ENCODE measurements at places on chromosomes 3 and 15. TPM values are rescaled to one million over a fixed set of nuclear protein-coding genes. Genes with fewer than 3 reads are reported as not detected.

DNA sequence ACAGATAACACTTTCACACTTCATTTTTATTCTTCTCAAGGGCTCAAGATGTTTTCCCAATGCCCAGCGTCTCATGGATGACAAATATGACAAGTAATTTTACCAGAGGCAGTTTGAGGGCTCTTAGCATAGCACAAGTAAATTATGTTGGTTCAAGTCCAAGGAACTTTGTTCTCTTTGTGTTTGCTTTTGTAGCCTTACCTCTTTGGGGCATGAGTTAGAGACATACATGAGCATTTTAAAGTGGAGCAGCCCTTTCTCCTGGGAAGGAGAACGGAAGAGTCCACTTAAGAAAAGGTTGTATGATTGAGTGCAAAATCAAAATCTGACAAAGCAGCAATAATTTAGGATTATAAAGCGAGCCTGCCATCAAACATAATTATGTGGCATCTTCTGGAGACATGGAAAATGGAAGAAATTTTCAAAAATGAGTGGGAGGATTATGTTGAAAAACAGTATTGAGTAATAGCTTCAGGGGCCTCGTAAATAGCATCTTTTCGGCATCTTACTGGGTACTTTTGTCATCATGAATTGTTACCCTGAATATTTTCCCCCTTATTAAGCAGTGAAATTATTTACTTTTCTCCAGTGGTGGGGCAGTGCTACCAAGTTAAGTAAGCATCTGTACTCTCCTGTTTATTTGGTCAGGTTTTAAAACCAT lies 65.9 kb downstream of the PGPEP1L start:
- H3K27ac ChIP-seq: no peak overlapping the region
- H3K36me3 ChIP-seq: peaks cover 33% of the 10 kb centered on the region
- H3K4me1 ChIP-seq: peaks cover 7% of the 10 kb centered on the region

The IL12A gene
- 4.7 TPM for total RNA-seq

The GOLGA8S gene
- total RNA-seq: under 0.01 TPM

- no peaks in the 10 kb centered on the region for H3K36me3 ChIP-seq
- H3K27ac ChIP-seq: no peak overlapping the region
- no peak overlapping the region for H3K4me3 ChIP-seq
- no peaks in the 10 kb centered on the region for H3K27me3 ChIP-seq
- DNase-seq: no peak
These were observed 53.9 kb downstream of the CRTC3 start for GRCh38 chr15:90583471-90584252.

DNA sequence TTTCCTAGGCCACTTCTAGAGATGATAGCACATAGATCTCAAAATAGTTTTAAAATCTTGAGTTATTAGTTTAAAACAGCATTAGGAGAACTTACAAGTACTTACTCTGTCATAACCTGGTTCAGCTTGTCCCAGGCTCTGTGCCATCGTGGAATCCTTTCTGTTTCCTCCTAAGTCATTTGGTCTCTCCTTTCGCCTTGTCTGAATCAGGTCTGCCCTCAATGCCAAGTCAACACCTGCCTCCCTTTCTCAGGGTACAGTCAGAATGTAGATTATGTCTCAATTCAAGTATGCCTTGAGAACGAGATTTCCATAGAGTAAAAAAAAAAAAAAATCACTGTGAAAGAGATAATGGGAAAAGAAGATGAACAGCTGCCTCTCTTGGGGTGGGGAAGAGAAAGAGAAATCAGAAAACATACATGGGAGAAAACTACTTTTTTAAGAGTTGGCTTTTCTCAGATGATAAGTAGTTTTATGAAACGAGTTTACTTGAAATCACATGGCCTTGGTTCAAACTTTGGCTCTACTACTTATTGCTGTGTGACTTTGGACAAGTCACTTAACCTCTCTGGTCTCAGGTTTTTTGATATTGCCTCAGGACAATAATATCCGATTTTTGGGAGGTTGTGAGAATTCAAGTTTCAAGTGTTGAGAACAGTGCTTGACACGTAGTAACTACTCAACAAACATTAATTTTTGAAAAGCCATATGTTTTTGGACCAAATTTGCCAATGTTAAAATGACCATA lies 219.8 kb downstream of the SQOR start:
- DNase-seq: no peak
- H3K27ac ChIP-seq: no peak overlapping the region
- no peak overlapping the region for H3K4me3 ChIP-seq
- H3K36me3 ChIP-seq: no peaks in the 10 kb centered on the region
- H3K27me3 ChIP-seq: no peaks in the 10 kb centered on the region
- H3K4me1 ChIP-seq: no peaks in the 10 kb centered on the region

DNA sequence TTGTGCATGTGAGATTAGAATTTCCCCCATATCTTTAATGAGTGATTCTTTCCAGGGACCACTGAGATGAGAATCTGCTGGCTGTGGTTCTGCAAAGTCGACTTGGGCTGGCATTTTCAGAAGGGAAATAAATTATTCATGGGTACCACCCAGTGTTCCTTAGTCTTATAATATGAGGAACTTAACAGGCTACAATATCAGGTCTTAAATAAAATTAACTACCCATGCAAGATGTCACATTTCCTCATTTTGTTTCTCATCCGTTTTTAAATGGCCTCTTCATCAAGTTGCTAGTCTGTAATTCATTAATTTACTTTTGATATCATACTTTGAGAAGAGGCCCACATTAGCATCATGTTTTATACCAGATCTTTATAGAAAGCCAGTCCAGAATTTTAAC lies 58.3 kb upstream of the SKOR1 start:
- H3K4me1 ChIP-seq: no peaks in the 10 kb centered on the region
- no peaks in the 10 kb centered on the region for H3K36me3 ChIP-seq
- no peak overlapping the region for H3K4me3 ChIP-seq
- H3K27me3 ChIP-seq: no peaks in the 10 kb centered on the region
- H3K27ac ChIP-seq: no peak overlapping the region

The TF gene
- total RNA-seq: 0.88 TPM

GRCh38 chr15:73249499-73249898 lies 119.3 kb downstream of the HCN4 start:
- H3K27me3 ChIP-seq: no peaks in the 10 kb centered on the region
- no peaks in the 10 kb centered on the region for H3K4me1 ChIP-seq
- no peaks in the 10 kb centered on the region for H3K36me3 ChIP-seq
- H3K27ac ChIP-seq: no peak overlapping the region
- no peak overlapping the region for H3K4me3 ChIP-seq
- DNase-seq: no peak

GRCh38 chr3:45777746-45778386 lies 18.5 kb downstream of the SLC6A20 start:
- no peaks in the 10 kb centered on the region for H3K36me3 ChIP-seq
- DNase-seq: no peak
- no peak overlapping the region for H3K4me3 ChIP-seq
- H3K4me1 ChIP-seq: no peaks in the 10 kb centered on the region

- DNase-seq: peak; percentile 91
- peaks cover 36% of the 10 kb centered on the region for H3K4me1 ChIP-seq
- H3K36me3 ChIP-seq: no peaks in the 10 kb centered on the region
- no peak overlapping the region for H3K4me3 ChIP-seq
These were observed 722 bp downstream of the STRA6 start for GRCh38 chr15:74201710-74202420.

GRCh38 chr3:184178521-184179138 lies 4.0 kb downstream of the AP2M1 start:
- H3K27me3 ChIP-seq: no peaks in the 10 kb centered on the region
- peaks cover 45% of the 10 kb centered on the region for H3K4me1 ChIP-seq
- H3K4me3 ChIP-seq: no peak overlapping the region

DNA sequence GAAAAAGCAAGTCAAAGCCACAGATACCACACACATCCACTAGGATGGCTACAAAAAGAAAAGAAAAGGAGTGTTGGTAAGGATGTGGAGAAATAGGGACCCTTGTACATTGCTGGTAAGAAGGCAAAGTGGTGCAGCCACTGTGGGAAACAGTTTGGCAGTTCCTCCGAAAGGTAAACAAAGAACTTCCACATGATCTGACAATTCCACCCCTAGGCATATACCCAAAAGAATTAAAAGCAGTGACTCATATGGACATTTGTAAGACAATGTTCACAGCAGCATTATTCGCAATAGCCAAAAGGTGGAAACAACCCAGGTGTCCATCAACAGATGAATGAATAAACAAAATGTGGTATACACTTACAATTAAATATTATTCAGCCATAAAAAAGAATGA lies 22.2 kb upstream of the GMPPB start:
- peaks cover 18% of the 10 kb centered on the region for H3K36me3 ChIP-seq
- H3K4me1 ChIP-seq: peaks cover 25% of the 10 kb centered on the region
- H3K27me3 ChIP-seq: no peaks in the 10 kb centered on the region
- DNase-seq: no peak

DNA sequence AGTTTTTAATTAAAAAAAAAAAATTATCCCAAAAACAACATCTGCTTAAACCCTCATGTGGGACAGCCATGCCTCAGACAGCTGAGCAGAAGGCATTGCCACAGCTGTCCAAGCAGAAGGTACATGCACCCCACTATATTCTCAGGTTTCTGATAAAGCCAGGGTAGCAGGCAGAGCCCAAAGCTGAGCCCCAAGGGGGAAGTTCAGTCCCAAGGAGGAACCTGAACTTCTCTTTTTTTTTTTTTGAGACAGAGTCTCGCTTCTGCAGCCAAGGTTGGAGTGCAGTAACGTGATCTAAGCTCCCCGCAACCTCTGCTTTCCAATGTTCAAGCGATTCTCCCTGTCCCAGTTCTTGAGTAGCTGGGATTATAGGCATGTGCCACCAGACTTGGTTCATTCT lies 33.2 kb downstream of the MKRN2 start:
- H3K27me3 ChIP-seq: no peaks in the 10 kb centered on the region
- no peak overlapping the region for H3K27ac ChIP-seq
- H3K36me3 ChIP-seq: peaks cover 75% of the 10 kb centered on the region
- H3K4me1 ChIP-seq: peaks cover 7% of the 10 kb centered on the region

The HDC gene
- not detected for total RNA-seq

GRCh38 chr3:10312861-10313260 lies 8.1 kb downstream of the SEC13 start:
- no peak overlapping the region for H3K27ac ChIP-seq
- no peaks in the 10 kb centered on the region for H3K27me3 ChIP-seq
- H3K4me3 ChIP-seq: no peak overlapping the region

The RASGRP1 gene
- 0.36 TPM for total RNA-seq

- no peaks in the 10 kb centered on the region for H3K36me3 ChIP-seq
- H3K4me1 ChIP-seq: no peaks in the 10 kb centered on the region
- DNase-seq: no peak
- H3K27ac ChIP-seq: no peak overlapping the region
These were observed 218.2 kb upstream of the NAALADL2 start for GRCh38 chr3:174640932-174641331.

DNA sequence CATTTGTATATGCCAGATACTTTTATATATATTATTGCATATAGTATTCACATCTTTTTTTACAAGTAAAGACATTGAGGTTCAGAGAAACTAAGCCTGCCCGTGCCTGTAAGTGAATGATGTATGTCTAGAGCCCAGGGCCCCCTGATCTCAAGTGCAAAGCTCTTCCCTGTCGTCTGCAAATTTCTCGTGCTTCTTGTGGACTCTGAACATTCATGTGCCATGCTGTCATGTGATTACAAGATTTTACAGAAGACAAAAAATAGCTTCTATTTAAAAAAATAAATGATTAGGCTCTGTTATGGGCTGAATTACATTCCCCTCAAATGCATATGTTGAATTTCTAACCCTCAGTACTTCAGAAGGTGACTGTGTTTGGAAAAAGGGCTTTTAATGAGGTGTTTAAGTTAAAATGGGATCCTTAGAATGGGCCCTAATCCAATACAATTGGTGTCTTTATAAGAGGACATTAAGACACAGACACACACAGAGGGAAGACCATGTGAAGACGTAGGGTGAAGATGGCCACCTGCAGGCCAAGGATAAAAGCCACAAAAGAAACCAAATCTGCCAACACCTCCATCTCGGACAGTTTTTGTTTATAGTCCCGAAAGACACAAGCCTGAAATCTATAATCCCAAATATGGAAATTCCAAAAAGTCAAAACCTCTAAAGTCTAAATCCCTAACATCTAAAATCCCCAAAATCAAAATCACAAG lies 3.9 kb upstream of the MASP1 start:
- H3K27me3 ChIP-seq: no peaks in the 10 kb centered on the region
- H3K36me3 ChIP-seq: no peaks in the 10 kb centered on the region
- peaks cover 12% of the 10 kb centered on the region for H3K4me1 ChIP-seq
- DNase-seq: no peak

DNA sequence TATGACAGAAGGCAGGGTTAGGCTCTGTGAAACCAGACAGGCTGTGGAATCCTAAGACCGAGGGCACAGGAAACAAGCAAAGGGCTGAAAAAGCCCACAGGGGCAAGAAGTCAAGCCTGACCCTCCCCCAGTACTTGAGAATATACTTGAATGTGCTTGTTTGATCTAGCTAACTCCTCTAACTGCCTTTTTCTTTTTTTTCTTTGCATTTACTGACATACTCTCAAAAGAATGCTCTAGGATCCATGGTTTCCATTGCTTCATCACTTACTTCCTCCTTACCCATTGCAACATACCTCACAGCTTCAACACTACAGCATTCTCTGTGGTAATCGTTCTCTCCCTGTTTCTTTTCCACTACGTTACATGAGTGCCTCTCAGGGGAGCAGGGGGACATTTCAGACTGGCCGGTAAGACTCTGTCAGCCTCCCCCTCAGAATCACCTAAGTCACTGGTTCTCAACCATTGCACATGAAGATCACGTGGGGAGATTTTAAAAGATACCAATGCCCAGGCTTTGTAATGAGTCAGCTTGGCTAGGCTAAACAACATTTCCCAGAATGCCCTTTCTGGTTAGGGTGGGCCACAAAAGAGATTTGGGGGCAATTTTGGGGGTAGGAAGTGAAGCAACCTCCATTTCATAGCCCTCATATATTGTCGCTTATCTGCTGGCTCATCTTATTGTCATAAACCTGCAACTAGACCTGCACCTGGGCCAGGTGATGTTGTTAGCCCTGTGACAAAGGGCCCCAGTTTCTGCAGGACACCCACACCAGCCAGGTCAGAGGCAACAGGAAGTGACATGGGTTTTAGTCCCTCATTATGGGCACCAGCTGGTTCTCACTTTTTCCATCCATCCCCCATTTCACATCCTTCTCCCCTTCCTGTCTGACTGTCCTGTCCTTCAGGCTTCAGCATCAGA lies 24.6 kb upstream of the RSL24D1 start:
- DNase-seq: peak; percentile 73
- peaks cover 17% of the 10 kb centered on the region for H3K4me1 ChIP-seq
- H3K36me3 ChIP-seq: peaks cover 7% of the 10 kb centered on the region
- H3K27me3 ChIP-seq: no peaks in the 10 kb centered on the region
- peak overlapping the region; percentile 95 for H3K27ac ChIP-seq

GRCh38 chr15:96416218-96416933 lies 85.9 kb downstream of the NR2F2 start:
- no peaks in the 10 kb centered on the region for H3K4me1 ChIP-seq
- no peak overlapping the region for H3K27ac ChIP-seq
- no peak for DNase-seq
- H3K36me3 ChIP-seq: no peaks in the 10 kb centered on the region
- H3K4me3 ChIP-seq: no peak overlapping the region

The LMAN1L gene
- total RNA-seq: under 0.01 TPM
